Putamen (tissue), 1 donor: ENCODE measurements at places on chromosomes 1 and 21.

DNA sequence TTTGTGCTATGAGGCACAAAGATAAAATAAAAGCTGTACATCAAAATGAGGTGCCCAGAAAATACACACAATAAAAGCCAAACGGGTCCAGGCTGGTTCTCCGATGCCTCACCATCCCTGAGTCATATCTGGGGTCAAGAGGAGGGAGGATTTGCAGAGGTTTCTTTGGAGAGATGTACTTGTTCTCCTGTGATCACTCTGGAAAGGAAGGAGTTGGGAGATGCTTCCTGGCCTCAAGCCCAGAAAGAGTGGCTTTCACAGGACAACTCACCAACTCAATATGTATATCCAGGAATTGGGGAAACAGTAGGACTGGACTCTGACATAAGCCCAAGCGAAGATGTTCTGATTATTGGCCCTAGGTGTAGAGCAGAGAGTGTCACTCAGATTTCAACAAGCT is 51.9 kb downstream of the DIPK1A start:
- DNase-seq: no peak

GRCh38 chr1:32234792-32235191 is 12.2 kb upstream of the FAM167B start:
- DNase-seq: no peak

DNA sequence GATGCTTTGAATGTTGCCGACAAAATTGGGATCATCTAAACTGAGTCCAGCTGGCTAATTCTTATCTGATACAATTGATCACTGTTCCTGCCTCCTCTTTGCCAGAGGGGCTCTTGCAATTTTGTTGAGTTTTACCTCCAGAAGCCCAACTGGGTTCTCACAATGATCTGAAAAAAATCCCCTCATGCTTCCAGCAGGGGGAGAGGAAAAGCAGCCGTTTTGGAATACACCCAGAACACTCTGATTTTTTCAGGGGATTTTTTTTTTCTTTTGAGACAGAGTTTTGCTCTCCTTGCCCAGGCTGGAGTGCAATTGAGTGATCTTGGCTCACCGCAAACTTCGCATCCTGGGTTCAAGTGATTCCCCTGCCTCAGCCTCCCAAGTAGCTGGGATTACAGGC is 13.9 kb upstream of the RERE start:
- no peak for DNase-seq

DNA sequence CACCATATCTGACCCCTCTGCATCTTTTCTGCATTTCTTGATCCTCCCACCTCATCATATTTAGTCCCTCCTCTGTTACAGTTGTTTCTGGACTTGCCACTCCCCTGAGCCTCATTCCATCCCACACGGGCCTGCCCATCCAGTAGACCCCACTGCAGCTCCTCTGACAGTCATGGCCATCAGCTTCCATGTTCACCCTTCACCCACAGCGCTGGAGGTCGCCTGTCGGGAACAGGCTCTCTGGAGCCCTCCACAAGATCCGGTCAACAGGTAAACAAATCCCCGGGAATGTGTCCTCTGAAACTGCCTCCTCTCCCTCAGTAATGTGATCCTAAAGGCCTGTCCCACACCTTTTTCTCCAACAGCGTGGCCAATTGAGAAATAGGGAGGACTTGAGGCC is 31.3 kb downstream of the SYF2 start:
- DNase-seq: no peak

DNA sequence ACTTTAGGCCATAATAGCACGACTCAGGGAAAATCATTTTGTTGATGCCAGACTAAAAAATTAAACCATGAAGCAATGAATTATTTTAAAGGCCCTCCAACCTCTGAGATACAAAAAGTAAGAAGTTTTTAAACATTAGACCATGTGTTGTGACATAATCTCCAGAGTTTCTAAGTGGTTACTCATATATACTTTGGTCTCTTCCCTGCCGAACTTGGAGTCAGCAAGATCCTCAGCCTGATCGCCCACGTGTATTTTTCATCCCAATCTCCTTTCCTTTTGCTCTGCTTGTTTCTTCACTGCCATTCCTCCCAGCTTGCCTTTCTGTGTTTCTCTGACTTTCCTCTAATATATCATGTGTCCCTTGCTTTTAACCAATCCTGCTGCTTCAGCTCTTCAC is 3.8 kb downstream of the ARV1 start:
- no peak for DNase-seq

GRCh38 chr1:241235256-241235897 is 121.6 kb downstream of the RGS7 start:
- peak; percentile 68 for DNase-seq

GRCh38 chr1:183630748-183631147 is 4.8 kb downstream of the ARPC5 start:
- no peak for DNase-seq

DNA sequence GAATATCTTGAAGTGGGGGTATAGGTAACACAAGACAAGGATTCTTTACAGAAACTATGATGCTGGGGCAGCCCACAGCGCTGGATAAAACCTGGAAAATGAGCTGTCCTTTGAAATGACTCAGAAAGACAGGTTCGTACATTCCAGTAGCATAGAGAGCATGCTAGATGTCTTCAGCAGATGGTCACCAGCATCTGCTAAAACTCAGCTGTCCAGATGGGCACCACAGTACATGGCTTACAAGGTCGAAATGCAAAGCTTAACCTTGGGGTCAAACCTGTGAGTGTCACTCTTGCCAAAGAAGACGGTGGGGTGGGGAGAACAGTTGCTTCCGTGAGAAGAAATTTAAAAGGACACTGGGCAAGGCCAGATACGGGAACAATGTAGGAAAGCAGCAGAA is 41.3 kb upstream of the TRIM45 start:
- no peak for DNase-seq

GRCh38 chr1:2425892-2426291 is 13.5 kb upstream of the PEX10 start:
- DNase-seq: no peak

- no peak for DNase-seq
These were observed 670.2 kb upstream of the CXADR start for GRCh38 chr21:16842696-16843035.

- DNase-seq: peak; percentile 30
These were observed 40.1 kb downstream of the SLC2A7 start for GRCh38 chr1:8985915-8986813.

- DNase-seq: no peak
These were observed 24.9 kb downstream of the ITPKB start for GRCh38 chr1:226714148-226714547.

DNA sequence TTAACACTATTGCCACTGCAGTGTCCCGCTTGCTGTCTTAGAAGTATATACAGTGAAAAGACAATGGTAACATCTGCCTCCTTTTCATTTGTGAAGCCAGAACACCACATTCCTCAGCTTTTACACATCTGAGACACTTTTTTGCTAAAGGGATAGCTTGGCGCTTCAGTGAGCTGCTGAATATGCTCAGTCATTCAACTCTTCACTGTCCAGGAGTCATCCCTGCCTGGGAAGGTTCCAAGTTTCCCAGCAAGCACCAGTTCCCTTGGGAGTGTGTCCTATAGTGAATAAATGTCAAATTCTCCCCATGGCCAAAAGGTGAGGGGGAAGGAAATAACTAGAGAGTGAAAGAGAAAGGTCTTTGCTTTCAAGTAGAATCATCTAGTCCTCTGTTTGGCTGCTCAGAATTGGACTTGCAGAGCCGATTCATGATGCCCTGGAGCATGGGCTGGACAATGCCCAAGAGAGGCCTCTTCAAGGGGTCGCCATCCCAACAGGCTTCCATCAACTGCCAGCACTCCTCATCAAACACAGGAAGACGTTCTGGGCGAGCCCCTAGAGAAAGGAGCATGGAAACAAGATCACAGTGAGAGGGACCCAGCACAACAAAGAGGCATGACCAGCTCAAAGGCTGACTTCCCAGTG is 25.5 kb upstream of the RBBP5 start:
- no peak for DNase-seq

- DNase-seq: no peak
These were observed 18.7 kb upstream of the SAMD13 start for GRCh38 chr1:84282780-84283333.

- DNase-seq: no peak
These were observed 61.3 kb upstream of the BACH1 start for GRCh38 chr21:29237110-29238052.

DNA sequence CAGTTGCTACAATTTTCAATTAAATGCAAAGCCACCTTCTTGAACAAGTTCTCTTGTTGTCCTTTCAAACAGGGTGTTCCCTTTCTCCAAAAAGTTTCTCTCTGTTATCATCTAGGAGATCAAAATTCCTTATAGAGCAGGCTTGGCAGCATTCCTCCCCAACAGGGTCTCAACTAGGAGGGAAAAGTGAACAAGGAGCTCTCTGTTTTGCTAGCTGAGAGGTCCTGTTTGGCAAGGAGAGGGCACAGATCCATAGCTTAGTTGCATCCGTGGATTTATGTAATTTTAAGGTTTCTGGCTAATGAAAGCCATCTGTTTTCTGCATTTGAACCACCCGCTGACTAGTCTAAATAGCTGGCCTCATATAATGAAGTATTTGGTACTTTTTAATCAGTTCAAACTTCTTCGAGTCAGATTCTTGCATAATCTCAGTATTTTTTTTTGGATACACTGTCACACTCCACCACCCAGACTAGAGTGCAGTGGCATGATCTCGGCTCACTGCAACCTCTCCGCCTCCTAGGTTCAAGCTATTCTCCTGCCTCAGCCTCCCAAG is 54.0 kb downstream of the APP start:
- no peak for DNase-seq

DNA sequence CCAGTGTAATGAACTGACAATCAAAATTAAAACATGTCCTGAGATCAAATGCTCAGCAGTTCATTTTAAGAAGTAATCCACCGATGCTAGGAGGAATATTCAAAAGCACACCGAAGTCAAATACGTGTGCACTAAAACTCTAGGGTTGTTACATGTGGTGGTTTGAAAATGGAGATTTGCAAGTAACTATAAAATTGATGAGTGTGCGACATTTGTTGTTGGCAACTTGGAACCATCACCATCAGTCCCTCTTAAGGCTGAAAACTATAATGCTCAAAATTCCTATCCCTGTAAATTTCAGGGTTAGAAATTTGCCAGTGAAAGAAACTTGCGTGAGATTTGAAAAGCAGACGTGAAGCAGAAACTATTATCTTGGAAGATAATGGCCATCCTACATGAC is 13.3 kb upstream of the SGIP1 start:
- DNase-seq: no peak

- no peak for DNase-seq
These were observed 18.1 kb downstream of the CFAP74 start for GRCh38 chr1:1985375-1986050.

GRCh38 chr1:224175617-224176016 is 7.4 kb upstream of the DEGS1 start:
- DNase-seq: no peak

DNA sequence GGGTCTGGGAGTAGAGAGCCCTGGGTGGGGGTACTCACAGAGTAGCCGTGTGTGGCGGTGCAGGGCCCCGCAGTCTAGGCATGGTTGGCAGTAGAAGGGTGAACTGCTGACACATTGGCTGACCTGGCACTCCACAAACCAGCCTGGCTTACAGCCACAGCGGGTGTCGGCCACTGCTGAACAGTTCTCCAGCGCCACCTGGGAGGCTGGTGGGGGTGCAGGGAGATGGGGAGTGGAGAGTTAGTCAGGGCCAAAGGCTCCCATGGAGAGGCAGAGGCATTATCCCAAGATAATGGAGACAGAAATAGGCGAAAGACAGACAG is 1.5 kb downstream of the TNFRSF25 start:
- DNase-seq: no peak

DNA sequence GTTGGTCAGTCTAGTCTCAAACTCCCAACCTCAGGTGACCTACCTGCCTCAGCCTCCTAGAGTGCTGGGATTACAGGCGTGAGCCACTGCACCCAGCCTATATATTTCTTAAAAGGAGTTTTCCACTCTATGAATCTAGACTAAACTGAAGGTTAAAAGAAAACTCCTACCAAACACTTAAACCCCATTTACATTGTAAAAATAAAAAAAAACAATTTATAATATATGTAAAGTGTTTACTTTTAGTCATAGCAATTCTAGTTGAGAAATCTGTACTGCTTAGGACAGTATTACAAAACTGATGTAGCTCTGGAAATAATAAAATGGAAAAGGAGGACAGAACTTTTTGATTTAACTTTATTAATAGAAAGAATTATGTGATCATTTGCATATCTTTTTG is 9.5 kb downstream of the ASB17 start:
- DNase-seq: no peak

- DNase-seq: no peak
These were observed 9.5 kb downstream of the SNX27 start for GRCh38 chr1:151621351-151621750.

DNA sequence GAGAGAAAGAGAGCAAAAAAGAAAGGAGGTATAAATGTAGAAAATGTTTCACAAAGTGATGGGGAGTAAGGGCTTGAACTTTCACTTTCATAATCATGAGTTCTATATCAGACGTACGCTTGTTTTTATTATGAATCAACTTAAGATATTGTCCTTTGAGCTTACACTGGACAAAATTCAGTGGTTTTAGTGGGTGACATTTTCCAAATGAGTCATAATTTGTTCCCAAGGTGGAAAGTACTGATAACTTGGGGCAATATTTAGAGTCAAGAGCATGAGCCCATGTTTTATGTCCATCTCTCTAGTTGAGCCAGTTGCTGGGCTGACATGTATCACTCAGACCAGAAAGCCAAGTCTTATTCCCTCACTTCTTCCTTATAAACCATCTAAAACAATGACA is 161.6 kb downstream of the CHRM3 start:
- DNase-seq: no peak

DNA sequence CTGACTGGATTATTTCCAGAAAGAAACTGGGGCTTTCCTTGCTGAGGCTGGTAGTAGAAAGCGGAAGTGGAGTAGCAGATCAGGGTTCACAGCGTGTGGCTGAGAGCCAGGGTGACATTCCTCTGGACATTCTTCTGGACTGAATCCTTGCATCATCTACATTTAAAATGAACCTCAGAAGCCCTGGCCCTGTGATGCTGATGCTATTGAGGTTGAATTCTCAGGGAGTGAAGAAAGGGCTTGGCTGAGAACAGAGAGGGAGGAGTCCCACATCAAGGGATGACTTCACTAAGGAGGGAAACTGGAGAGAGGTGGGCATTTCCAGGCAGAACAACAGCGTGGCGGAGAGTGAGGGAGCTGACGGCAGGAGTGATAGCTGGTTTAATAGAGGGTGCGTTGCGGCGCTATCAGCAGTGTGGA is 102.3 kb upstream of the LMO4 start:
- no peak for DNase-seq

GRCh38 chr21:39397646-39398385 is 47.8 kb downstream of the LCA5L start:
- DNase-seq: no peak

GRCh38 chr1:48263041-48263440 is 40.5 kb downstream of the SLC5A9 start:
- no peak for DNase-seq

DNA sequence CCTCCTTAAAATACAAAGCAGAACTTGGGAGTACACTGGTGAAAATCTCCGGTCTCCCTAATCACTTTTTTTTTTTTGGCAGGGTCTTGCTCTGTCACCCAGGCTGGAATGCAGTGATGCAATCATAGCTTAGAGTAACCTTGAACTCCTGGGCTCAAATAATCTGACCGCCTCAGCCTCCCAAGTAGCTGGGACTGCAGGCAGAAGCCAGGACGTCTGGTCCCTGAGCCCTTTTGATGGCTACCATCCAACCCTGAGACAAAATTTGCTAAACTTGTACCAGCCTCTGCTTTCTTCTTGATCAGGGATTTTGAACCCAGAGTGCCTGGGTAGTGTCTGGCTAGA is 4.1 kb downstream of the L1TD1 start:
- DNase-seq: no peak

GRCh38 chr1:224212618-224213061 is 29.6 kb downstream of the DEGS1 start:
- no peak for DNase-seq
